ENCODE measurements at places on chromosomes 13 and 19.

GRCh38 chr19:28730791-28731512, 482.0 kb downstream of the UQCRFS1 start:
- DNase-seq, result peak; percentile 20

GRCh38 chr13:104485571-104485970, 1419.4 kb upstream of the SLC10A2 start:
- no peak for DNase-seq

DNA sequence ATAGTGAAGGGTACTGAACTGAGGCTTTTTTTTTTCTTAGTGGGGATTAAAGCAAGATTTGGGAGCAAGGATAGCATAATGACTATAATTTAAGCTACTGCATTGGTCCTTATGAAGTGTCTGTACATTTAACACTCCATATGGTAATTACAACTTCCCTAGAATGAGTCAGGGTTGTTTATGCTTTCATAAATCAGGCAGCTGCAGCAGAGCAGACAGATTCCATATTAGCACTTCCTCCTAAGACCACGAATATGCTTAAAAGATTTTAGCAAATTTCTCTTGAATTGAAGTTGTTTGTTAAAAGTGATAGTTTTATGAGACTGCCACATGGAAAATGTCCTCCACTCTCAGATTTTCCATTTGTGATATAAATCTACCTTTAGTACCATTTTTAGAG, 401.1 kb upstream of the SPRY2 start:
- DNase-seq, result no peak

DNA sequence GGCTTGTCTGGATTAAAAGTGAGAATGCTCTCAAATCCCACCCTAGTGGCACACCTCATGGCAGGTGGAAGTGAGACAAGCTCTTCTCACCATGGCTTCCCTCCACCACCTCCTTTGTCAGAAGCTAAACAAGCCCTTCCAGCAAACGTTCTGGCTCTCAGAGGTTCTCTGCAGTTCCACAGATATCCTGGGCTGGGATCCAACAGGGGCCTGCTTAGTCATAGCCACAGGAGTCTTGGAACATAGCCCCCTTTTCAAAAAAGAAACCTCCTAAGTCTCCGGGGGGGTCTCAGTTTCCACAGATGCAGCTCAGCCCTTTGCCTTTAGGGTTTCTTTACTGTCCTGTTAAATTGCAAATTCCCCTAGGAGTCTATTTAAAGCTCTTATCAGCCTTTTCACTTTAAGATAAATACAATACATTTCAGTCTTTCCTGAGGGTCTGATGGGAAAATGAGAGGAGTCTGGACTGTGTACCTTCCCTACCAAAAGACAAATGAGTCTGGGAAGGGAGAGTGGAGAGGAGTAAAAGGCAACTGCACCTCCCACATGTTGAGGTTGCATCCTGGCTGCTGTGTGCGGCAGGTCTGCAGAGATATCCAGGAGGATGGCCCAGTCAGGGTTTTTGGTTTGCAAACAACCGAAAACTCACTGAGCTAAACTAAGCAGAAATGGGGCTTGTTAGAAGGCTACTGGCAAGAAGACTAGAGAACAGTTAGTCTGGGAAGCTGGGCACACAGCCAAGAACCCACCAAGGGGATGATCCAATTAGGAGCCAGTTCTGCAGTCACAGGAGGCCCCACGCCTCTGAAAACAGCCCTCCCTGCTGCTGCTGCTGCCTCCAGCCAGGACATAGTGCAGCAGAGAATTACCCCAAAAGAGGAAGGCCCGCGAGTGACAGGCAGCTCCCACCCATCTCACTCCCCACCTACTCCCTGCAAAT, 41.4 kb upstream of the SERP2 start:
- DNase-seq, result peak; percentile 81

- DNase-seq, result peak; percentile 82
Observed at GRCh38 chr13:76677043-76677442, 209.2 kb downstream of the KCTD12 start.

- no peak for DNase-seq
Observed at GRCh38 chr19:50331221-50331993, 2.2 kb upstream of the KCNC3 start.

DNA sequence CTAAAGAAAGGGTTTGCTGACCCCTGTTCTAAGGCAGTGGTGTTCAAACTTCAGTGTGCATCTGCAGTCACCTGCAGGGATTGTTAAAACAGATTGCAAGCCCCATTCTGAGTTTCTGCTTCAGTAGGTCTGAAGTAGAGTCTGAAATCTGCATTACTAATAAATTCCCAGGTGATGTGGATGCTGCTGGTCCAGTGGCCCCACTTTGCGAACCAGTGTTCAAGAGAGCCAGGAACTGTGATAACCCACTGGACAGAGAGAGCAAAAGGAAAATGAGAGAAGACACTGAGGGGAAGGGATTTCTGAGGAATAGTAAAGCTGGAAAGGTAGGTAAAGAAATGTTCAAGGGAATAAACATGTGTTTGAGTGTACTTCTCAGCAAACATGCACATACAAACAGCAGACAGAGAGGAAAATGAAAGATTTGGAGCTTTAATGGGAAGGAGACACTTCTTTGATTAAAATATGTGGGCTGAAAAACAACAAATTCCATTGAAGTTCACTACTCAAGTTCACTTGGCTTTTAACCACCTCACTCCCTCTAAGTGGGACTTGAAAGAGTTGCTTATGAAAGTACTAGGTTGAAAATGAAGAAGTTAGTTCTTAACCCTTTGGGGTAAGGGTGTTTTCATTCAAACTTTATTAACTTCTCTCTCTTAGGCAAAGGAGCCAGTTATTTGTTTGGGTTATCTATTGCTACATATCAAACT, 26.4 kb upstream of the FAM216B start:
- DNase-seq, result no peak

- DNase-seq, result no peak
Observed at GRCh38 chr19:1668486-1669270, 16.3 kb upstream of the TCF3 start.

- DNase-seq, result no peak
Observed at GRCh38 chr13:42039457-42039945, 8.9 kb upstream of the DGKH start.

- DNase-seq, result no peak
Observed at GRCh38 chr13:27820524-27821482, 28.5 kb downstream of the GSX1 start.

GRCh38 chr13:19150712-19151228, 30.9 kb downstream of the TUBA3C start:
- no peak for DNase-seq

GRCh38 chr13:44181931-44182330, 191.7 kb upstream of the SERP2 start:
- no peak for DNase-seq

GRCh38 chr13:37023871-37024270, 23.3 kb downstream of the EXOSC8 start:
- no peak for DNase-seq

- DNase-seq, result no peak
Observed at GRCh38 chr19:15456871-15457700, 7.3 kb downstream of the RASAL3 start.

DNA sequence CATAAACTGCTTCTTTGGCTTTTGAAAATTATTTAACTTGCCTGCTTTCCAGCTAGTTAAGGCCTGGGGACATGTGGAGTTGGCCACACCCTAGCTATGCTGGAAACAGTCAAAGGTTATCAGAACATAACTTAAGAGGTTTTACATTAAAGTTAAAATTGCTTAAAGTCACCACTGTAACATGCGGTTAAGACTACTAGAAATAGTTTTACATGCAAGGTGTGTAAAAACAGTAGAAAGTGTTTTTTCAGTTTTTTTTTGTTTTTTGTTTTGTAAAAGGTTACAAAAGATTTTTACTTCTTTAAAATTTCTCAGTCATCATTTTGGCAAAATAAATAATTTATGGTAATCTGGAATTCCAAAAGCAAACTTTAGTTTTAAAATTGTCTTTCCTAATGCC, 763.1 kb downstream of the UQCRFS1 start:
- DNase-seq, result no peak

DNA sequence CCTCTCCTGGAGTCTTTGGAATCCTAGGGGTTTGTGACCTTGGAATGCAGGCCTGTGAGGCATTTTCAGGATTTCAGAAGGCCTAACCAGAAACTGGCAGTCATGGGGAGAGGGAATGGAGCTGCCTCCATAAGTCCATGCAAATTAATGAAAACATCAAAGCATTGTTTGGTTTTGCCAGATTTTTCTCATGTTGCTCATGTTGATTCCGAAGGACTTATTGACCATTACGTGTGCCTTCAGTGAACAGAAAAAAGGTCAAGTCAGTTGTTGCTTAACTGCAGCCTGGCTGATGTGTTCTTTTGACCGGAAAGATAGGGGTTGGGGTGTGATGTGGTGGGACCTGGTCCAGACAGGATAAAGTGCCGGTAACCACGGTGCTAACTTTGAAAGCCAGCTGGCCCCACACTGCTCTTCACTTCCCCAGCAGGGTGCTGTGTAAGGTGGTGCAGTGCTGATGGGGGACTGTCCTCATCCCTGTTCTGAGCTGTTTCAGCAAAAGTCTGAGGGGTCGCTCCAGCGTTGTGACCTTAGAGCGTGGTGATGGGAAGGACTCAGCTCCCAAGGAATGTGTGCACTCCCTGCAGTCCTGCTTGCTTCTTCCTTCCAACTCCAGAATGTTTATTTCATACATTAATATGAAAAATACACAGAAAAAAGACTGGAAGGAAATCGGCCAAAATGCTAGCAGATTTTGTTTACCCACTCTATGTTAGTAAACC, 3.5 kb downstream of the RNF113B start:
- DNase-seq, result no peak

DNA sequence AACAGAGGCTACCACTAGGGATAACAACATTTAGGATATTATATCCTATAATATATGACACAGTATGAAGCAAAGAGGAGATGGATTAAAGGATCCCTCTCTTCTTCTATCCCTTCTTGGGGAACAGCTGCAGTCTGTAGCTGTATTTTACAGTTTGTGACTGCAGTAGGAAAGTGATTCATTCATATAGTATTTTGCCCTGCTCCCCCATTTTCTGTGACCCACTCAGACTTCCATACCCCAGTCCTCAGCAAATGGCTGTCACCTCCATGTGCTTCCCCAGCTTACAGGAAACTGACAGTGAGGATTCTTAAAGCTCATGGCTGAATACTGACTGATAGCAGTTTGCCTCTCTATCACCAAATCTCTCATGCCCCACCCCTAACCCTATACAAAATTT, 27.5 kb downstream of the MICU2 start:
- no peak for DNase-seq

GRCh38 chr19:15673176-15673654, 328 bp downstream of the CYP4F12 start:
- no peak for DNase-seq

GRCh38 chr19:50909240-50910070, 1.7 kb downstream of the KLK4 start:
- peak; percentile 6 for DNase-seq

- no peak for DNase-seq
Observed at GRCh38 chr19:49200238-49200862, 42.8 kb downstream of the TRPM4 start.

DNA sequence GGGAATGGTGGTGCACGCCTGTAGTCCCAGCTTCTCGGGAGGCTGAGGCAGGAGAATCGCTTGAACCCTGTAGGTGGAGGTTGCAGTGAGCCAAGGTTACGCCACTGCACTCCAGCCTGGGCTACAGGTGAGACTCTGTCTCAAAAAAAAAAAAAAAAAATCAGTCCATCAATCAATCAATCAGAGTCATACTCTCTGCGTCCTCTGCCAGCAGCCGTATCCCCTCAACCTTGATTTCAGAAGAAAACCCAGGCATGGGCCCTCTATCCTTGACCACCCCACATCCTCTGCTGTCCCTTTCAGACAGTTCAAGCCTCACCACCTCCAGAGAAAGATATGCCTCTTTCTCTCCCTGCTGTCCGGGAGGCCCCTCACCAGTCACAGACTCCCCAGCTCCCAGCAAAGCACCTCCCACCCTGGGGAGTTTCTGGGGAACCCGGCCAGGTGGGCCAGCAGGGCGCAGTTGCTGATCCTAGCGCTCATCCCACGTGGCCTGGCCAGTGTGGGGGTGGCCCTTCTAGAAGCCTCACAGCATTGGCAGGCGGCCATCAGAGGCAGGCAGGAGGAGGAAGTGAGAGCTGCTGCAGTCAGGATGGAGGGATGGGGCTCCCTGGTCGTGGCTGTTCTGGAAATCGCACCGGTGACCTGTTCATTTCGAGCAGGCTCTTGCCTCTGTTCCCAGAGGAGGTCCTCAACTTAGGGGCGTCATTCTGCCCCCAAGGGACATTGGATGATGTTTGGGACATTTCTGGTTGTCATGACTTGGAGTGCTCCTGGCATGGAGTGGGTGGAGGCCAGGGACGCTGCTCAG, 10.2 kb upstream of the JSRP1 start:
- DNase-seq, result peak; percentile 63

GRCh38 chr13:21956666-21957065, 285.8 kb downstream of the FGF9 start:
- DNase-seq, result no peak
